ENCODE measurements at places on chromosomes 3 and 15.

DNA sequence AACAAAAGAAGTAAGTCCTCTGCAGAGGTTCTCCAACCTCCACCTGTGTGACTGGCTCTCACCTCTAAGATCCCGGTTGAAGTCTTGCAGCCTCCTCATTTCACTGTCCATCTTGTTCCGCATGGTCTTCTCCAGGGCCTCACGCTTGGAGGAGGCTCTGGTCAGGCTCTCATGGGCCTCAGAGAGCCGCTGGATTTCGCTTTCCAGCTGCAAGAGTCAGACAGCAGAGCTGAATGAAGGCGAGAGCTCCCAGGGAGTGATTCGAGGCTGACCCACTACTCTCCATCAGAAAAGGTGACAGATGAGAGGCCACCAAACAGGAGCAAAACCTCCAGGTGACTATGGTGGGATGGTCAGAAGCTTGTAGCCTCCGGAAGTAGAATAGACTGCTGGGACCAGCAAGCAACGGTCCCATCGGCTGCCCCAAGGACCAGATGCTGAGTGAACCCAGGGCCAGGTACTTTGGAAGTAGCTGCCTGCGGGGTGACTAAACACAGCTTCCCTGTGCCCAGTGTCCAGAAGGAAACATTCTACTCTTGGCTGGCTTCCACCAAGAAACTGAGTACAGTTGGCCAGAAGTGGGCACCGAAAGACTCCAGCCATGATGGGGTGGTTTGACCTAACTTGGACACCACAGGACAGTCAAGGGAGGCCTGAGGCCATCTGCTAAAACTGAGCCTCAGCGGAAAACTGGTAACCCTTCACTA, 7.9 kb downstream of the AMOTL2 start:
- DNase-seq, result no peak

- no peak for DNase-seq
These were observed 332.7 kb downstream of the EDEM1 start for GRCh38 chr3:5520237-5520636.

DNA sequence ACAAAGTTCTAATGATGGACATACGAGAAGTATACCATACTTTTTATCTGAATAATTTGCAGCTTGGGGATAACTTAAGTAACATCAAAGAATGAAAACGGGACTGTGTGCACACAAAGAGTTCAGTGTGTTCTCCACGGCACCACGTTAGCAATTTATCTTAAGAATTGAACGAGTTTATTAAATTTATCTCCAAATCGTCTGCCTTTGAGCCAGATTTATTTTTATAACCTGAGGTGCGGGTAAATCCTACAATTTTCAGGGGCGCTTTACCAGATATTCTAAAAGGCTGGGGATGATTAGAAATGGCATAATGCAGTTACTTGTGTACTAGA, 3.5 kb downstream of the CHD2 start:
- DNase-seq, result no peak

- DNase-seq, result no peak
These were observed 887.2 kb downstream of the NAALADL2 start for GRCh38 chr3:175746308-175746707.

- DNase-seq, result no peak
These were observed 6.5 kb upstream of the GSK3B start for GRCh38 chr3:120100711-120101110.

DNA sequence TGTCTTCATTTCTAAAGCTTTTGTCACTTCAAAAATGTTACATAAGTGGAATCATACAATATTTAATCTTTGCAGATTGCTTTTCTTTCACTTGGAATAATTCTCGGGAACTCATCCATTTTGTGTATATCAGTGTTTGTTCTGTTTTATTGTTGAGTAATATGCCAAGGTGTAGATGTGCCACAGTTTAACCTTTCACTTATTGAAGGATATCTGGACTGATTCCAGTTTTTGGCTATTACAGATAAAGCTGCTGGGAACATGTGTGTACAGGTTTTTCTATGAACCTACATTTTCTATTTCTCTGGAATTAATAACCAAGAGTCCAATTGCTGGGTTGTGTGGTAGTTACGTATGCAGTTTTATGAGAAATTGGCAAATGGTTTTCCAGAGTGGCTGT, 334.9 kb downstream of the PTPRG start:
- no peak for DNase-seq

DNA sequence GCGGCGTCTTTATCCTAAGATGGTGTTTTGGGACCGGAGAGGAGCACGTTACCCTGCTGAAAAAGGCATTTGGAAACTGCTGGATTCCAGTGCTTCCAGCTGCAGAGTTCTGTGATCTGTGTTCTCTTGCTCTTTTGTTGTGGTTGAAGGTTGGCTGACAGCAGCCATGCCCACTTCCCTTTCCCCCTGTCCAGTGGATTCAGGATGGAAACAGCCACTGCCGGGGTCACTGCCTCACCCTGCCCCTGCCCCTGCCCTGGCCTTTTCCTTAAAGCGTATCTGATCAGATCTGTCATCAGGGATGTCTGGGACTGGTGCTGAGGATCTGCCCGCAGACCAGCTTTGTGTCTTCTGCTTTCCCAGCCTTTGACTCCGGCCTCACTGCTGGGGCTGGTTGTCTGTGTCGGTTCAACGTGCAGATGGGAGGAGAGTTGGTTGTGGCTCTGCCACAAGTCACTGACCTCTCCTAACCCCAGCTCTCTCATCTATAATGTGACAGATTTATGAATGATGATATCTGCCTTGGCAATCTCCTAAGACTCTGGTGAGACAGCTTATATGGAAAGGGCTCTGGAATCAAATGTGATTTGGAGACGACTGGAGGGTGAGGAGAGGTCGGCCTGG, 219.4 kb upstream of the BHLHE40 start:
- no peak for DNase-seq

DNA sequence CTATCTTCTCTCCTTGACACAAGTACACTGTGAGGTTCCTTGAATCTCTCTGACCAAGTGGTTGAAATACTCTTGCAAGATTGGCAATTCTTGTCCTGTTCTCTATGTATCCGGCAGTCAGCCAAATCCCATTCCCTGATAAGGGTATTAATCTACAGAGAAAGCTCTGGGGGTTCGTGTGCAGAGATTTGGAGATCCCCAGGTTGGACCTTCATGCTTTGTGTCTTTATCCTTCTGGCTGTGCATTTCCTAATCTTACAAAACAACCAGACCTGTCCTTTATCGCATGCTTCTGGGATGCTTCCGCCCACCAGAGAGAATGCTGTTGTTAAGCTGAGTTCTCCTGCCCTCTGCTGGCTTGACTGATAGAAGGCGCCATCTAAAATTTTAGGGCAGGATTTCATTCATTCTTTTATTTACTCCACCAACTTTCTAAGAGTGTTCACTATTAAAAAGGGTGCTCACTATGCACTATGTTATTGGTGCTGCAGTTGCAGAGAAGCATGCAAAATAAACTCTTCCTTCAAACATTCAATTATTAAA, 8.6 kb upstream of the SST start:
- no peak for DNase-seq

- DNase-seq, result no peak
These were observed 170.9 kb downstream of the AKAP13 start for GRCh38 chr15:85551221-85551832.

DNA sequence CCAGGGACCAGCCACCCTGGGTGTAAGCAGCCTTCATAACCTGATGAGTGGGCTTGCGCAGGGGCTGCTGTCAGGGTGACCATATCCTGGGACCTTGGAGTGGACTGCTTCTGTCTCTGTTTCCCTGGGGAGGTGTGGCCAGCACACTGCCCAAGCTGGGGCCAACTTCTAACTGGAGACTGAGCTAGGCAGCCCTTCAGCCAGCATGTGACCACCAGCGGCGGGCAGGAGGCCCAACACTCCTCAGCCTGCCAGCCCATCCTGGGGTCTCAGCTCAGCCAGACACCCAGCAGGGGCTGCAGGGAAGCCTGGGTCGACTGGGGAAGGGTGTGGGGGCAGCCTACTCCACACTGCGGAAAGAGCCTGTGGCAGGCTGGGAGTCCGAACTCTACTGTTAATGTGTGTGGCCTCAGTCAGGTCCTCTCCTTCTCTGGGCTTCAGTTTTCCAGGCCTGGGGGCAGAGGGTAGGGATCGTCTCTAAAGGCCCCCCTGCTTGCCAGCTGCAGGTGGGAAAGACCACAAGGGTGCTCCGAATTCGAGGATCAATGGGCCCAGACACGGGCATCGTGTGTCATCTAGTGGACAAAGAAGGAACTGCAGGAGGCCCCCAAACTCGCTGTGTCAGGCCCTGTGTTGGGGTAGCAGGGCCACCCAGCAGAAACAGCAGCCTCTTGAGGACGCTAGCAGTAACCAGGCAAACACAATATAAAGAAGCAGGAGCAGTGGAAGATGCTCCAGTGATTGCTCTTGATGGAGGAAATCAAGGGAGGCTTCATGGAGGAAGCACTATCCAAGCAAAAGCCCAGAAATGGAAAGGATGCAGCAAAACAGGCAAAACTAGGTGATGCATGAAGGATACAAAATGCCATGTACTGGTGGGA, 2.0 kb upstream of the SEMA3G start:
- peak; percentile 58 for DNase-seq

DNA sequence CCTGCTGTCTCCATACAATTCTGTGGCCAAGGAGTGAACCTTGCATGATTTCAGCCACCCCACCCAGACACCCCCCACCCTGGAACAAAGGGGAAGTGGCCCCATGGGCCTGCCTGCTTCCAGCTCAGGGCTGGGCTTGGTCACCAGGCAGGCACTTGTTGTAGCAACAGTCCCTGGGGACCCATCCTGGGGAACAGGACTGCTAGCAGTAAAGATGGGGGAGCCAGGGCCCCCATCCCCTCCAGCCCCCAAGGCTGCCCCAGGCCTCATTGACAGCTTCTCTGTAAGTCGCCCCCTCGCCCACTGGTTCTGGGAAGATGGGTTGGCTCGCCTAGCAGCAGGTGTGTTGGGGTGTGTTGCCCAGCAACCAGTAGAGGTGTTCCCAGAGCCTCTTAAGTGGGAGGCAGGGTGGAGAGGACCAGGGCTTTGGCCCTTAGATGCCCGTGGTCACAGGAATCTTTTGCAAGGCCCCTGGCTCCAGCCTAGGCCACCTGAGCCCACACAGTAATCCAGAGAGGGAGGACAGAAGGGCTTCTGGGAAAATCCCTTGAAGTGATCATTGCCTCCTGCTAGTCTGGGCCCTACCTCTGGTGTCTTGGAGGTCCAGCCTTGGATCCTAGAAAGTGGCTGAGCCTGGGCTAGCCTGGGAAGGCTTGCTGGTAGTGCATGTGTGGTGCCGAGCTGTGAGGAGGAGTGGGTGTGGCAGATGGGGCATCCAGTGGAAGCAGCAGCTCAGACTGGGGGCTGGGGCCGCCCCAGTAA, 48.9 kb downstream of the CYP11A1 start:
- DNase-seq, result no peak

- no peak for DNase-seq
These were observed 276.7 kb downstream of the CHL1 start for GRCh38 chr3:473033-473800.

DNA sequence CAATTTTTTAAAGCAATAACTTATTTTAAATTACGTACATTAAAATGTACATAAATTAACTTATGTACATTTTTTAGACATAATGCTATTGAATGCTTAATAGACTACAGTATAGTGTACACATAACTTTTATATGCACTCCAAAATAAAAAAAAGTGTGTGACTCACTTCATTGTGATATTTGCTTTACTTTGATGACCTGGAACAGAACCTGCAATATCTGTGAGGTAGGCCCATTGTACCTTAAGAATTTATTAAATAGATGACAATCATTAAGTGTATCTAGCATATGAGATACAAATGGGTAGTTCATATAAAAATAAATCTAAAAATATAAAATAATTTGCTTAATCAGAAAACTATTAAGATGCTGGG, 276.7 kb downstream of the NFKBIZ start:
- no peak for DNase-seq

GRCh38 chr3:134974624-134975023, 179.6 kb downstream of the EPHB1 start:
- no peak for DNase-seq

GRCh38 chr3:14235003-14235911, 56.6 kb downstream of the LSM3 start:
- DNase-seq, result no peak

DNA sequence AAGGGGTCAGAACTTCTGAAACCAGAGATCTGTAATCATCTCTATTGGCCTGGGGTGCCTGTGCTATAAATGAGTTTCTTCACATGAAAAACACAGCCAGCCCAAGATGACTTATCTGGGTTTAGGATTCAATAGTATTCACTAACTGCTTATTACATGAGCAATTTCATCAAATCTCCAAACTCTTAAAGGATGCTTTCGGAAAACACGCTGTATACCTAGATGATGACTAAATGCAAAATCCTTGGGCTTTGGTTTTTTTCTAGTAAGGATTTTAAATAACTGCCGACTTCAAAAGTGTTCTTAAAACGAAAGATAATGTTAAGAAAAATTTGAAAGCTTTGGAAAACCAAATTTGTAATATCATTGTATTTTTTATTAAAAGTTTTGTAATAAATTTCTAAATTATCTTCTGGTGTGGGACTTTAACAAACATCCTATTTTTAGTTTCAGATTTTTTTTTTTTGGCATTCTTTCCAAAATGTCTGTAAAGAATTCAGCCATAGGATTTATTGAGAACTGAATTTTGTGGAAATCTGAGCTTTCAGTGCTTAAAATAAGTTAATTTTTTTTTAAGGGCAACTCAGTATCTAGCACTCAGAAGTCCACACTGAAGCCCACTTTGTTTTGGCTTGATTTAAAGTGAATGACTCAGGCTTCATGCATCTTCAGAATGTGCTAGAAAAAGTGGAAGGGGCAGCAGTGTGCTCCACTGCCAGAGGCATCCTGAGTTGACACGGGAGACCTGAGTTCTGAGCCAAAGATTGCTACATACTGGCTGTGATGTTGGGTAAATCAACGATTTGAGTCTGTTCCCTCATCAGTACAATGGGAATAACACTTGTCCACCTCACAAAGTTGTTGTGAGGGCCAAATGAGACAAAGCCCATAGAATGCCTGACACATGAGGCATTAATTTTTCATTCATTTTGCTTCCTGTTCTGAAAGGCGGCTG, 18.7 kb downstream of the TMEM43 start:
- DNase-seq, result no peak

GRCh38 chr15:73273181-73274002, 95.4 kb downstream of the HCN4 start:
- DNase-seq, result peak; percentile 20

DNA sequence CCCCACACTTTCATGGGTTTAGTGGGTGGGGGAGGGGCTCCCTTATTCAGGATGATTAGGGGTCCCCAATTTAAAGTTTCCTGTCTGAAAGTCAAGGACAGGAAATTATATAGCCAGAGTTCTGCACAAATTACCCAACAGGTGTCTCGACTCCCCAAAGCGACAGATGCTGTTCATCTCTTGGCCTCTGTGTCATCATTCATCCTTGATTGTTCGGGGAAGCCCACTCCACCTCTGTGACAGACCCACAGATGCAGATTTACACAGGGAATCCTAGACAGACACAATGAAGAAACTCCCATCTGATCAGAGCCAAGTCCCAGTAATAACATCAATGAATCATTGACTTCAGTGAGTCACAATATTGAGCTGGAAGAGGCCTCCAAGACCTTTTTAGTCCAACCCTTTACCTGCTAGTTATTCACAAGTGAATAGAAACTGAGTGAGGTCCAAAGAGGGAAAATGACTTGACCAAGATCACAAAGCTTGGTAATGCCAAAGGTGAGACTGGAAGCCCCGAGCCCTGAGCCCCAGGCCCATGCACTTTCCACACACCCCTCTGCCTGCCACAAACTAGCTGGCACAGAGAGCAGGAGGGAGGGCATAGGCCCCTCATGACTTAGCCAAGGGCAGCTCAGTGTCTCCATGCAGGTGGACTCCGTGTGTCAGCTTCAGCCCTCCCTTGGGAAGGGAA, 7.9 kb upstream of the SRP14 start:
- no peak for DNase-seq
